CD4-positive, alpha-beta T cell treated with Interleukin-6 for 4 hours (primary cell): ENCODE measurements at places on chromosomes 13 and 19.

DNA sequence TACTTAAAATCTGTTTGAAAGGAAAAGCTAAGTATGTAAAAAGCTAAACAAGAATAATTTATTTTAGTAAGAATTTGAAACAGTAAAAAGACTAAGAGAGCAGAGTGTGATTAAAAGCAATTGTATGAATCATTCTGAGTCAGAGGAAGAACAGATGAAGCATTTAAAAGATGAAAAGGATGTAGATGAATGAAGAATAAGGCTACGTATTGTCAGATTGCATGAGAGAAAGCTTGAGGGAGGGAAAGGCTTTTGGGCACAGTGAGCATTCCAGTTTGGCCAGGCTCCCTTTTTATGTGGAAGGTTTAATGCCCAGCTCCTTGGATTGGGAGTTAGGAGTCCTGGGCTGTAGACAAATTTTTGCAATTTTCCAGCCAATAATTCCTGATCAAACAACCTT lies 117.7 kb downstream of the FREM2 start:
- no peak for DNase-seq

GRCh38 chr13:108705031-108705430 lies 75.6 kb downstream of the MYO16 start:
- no peak for DNase-seq

DNA sequence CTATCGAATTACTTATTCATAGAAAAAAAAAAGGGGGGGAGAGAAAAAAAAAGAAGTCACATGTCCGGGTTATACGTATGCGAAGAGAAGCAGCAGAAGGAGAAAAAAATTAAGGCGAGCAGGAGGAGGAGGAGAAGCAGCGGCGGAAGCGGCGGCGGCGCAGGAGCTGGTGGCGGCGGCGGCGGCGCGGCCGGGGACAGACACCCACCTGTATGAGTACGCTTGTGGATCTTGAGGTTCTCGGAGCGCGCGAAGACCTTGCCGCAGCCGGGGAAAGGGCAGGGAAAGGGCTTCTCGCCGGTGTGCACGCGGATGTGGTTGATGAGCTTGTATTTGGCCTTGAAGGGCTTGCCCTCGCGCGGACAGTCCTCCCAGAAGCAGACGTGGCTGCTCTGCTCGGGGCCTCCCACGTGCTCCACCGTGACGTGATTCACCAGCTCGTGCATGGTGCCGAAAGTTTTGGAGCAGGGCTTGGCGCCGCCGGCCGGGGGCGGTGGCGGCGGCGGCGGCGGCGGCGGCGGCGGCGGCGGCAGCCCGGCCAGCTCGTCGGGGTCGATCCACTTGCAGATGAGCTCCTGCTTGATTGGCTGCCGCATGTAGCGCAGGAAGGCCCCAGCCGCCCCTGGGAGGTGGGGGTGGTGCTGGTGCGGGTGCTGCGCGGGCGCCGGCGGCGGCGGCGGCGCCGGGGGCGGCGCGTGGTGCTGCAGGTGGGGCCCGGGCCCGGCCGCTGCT lies 1.5 kb downstream of the ZIC5 start:
- DNase-seq, result peak; percentile 55

- peak; percentile 18 for DNase-seq
Measured at GRCh38 chr19:40191836-40192646, 815 bp downstream of the MAP3K10 start.

DNA sequence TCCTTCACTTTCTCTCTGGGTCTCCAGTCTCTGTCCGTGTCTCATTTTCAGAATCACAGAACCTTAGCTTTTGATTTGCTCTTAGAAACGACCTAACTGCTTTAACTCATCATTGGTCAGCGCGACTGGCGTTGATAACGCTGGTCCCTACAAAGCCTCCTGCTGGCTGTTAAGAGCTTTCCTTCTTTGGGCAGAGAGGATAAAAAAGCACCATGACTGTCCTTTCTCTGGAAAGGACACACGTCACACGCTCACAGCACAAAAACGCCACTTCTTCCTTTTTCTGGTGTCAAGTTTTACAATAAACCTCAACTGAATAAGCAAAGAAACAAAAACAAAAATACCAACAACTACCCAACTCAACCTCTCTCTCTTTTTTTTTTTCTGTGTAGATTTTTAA lies 1.7 kb upstream of the KLK12 start:
- no peak for DNase-seq

GRCh38 chr13:24741016-24741662 lies 22.8 kb upstream of the RNF17 start:
- no peak for DNase-seq

- DNase-seq, result no peak
Measured at GRCh38 chr13:76379341-76380105, 506.7 kb downstream of the KCTD12 start.

DNA sequence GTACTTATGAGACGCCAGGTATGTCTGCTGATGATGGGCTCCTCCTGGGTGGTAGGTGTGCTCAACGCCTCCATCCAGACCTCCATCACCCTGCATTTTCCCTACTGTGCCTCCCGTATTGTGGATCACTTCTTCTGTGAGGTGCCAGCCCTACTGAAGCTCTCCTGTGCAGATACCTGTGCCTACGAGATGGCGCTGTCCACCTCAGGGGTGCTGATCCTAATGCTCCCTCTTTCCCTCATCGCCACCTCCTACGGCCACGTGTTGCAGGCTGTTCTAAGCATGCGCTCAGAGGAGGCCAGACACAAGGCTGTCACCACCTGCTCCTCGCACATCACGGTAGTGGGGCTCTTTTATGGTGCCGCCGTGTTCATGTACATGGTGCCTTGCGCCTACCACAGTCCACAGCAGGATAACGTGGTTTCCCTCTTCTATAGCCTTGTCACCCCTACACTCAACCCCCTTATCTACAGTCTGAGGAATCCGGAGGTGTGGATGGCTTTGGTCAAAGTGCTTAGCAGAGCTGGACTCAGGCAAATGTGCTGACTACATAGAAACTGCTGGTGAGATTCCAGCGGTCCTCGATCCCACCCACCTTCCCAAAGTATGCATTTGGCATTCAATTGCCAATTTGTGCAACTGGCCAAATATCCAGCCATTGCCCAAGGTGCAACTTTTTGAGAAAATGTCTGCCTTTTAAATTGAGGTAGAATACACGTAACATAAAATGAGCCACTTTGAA lies 10.2 kb downstream of the OR2Z1 start:
- no peak for DNase-seq

DNA sequence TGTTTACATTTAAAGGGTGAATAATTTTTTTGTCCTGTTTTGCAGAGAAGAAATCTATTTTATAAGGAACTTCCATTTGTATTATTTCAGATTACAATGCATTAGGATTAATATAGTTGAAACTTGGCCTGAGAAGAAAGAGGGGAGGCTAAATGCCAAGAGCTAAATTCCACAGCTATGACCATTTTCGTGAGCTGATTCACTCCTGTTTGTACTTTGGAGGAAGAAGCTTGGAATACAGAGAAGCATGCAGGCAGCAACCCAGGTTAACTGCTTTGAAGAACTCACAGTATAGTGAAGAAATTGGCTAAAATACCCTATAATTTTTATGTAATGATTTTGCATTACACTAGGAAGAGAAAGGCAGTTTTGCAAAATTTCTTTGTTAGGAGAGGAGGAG lies 309.4 kb upstream of the KLF12 start:
- DNase-seq, result no peak

DNA sequence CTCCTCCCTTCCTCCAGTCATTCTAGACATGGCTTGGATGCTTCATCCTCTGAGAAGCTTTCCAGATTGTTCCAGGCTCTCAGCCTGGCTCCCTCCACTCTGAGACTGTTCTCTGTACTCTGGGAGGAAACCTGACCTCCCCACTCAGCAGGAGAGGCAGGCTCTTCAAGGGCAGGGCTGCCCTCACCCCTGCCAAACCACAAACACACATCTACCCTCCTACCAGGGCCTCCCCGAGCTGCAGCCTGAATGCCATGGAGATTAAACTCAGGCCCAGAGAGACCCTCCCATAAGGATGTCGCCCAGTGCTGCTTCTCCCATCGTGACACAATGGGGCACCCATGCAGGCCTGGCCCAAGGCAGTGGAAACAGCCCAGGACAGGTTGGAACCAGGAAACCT lies 16.2 kb downstream of the NUMBL start:
- DNase-seq, result no peak

DNA sequence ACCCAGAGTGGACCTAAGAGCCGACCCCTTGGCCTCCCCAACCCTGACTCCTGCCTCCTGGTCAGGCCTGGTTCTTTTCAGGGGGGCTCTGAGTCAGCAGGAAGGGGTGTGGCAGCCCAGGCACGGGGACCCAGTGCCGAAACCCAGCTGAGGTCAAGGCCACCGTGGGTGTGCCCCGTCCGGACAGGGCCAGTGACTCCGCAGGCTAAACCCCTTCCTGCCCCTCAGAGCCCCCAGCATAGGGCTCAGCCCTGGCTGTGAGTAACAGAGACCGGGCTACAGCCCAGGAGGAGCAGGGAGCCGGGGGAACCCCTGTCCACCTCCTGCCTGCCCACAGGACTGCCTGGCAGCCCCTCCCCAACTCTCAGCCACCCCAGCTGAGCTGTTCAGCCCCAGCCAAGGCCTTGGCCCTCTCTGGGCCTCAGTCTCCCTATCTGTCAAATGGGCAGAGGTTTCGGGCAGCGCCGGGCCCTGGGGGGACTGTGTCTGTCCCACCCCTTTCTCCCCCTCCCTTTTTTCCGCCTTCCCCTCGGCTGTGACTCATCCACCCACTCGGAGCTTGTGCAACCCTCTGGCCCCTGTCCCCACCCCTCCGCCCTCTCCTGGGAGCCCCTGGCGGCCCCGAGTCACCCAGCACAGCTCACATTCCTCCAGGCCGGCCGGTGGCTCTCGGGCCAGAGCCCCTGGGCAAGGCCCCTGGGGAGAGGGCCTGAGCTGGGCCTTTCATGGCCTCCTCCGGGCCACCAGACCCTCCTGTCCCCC lies 8.6 kb downstream of the ZBTB7A start:
- DNase-seq, result peak; percentile 43

DNA sequence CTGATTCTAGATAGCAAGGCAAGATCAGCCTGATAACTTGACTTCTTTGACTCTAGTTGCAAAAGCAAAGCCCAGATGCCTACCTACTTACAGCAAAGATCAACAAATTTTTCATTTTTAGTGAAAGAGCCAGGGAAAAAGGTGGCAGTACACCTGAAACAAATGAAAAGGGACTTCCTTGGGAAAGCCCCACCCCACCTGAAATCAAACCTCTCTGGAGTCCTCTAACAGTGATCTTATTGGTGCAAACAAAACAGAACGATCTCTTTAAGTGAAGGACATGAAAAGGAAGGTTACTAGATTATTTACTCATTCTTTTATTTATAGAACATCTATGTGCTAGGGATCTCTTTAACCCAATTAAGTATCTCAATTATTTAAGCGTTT lies 507 bp upstream of the LCP1 start:
- DNase-seq, result no peak

DNA sequence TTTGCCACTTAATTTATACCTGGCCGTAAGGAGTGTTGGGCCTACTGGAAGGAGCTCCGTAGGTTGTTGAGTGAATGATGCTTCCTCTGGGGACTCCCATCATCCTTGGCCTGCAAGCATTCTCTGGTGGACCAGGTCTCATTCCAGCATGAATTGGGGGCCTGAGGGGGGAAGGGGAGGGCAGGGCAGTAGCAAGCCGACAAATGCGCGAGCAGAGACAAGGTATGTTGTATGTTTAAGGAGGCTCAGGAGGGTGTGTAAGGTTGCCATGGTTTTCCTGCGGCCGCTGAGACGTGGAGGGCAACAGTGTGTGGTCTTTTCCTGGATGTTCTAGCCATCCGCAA lies 749 bp downstream of the ZNF264 start:
- DNase-seq, result no peak

- DNase-seq, result no peak
Measured at GRCh38 chr19:55297267-55297666, 13.5 kb downstream of the BRSK1 start.

DNA sequence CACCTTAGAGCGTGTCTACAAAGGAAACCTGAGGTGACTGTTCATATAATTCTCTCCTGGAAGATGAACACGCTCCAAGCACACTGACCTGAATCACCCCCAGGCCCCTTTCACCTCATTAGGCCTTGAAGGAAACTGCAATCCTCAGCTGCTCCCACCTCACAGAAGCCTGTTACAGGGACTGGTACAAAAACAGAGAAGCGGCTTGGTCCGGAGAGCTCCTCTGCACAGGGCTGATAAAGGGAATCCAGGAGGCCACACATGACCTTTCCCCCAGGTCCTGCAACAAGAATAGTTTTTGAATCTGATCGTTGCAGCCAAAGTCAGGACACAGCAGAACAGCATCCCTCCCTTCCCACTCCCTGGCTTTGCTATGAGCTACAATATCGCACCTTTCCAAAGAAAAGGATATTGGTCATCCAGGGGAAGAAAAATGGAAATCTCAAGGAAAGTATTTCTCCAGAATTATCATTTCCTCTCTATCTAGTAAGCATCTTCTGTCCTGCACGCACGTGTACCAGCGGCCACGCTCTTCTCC lies 666.7 kb downstream of the UQCRFS1 start:
- no peak for DNase-seq

DNA sequence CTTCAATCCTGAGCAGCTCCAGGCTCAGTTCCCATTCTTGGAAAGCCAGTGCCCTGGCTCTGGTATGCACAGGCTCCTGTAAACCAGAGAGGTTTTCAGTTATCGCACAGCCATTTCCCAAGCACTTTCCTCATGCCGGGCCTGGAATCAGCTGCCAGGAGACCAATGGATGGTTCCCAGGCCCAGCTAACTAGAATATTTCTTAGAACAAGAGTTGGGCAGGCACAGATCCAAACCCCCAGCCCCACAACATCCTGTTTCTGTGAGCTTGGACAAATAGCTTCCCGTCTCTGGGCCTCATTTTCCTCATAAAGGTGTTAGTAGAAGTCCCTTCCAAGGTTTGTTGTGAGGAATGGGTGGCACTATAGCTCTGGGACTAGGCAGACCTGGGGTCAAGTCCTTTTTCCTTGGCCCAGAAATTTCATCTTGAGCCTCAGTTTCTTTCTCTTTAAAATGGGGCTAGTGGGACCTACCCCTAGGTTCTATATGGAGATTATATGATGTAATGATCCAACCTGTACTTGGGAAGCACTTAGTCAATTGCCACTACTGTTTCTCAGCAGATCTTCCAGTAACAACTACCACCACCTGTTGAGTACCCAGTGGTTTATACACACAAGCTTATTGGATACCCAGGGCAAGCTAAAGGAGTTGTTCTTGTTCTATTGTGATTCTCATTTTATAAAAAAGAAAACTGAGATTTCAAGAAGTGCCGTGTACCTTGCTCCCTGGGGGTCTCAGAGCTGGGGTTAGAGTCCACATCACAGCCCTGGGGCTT lies 5.1 kb upstream of the CCDC97 start:
- no peak for DNase-seq

GRCh38 chr19:531009-531752 lies 379 bp upstream of the CDC34 start:
- peak; percentile 88 for DNase-seq

DNA sequence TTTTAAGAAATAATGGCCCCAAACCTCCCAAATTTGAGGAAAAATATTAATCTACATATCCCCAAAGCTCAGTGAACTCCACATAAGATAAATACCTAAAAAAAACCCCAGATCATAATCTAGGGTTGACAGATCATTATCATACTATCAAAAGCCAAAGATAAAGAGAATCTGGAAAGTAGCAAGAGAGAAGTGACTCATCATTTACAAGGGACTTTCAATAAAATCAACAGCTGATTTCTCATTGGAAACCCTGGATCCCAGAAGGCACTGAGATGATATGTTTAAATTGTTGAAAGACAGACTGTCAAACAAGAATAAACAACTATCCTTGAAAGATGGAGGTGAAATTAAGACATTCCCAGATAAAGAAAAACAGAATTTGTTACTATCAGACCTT lies 199.3 kb downstream of the KCNRG start:
- no peak for DNase-seq
